ENCODE measurements at places on chromosomes 12 and 14.
A peak's percentile ranks its signal among the peaks of the same experiment; 100 is the strongest.

- DNase-seq, result peak; percentile 65
Measured at GRCh38 chr14:73245480-73246325, 8.4 kb downstream of the PAPLN start.

DNA sequence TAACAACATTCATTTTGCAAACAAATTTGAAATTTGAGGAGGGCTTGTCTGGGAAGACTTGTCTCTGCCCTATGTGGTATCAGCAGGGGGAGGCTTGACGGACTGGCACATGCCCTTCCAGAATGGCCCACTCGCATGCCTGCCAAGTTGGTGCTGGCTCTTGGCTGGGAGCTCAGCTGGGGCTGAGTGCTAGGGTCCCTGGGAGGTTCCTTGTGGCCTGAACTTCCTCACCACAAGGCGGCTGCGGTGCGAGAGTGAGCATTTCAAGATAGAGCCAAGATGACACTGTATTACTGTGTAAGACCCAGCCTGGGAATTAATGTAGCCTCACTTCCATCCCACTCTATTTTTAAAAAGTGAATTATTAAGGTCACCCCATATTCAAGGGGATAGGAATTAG, 271.6 kb upstream of the PLEKHG7 start:
- DNase-seq, result peak; percentile 56

DNA sequence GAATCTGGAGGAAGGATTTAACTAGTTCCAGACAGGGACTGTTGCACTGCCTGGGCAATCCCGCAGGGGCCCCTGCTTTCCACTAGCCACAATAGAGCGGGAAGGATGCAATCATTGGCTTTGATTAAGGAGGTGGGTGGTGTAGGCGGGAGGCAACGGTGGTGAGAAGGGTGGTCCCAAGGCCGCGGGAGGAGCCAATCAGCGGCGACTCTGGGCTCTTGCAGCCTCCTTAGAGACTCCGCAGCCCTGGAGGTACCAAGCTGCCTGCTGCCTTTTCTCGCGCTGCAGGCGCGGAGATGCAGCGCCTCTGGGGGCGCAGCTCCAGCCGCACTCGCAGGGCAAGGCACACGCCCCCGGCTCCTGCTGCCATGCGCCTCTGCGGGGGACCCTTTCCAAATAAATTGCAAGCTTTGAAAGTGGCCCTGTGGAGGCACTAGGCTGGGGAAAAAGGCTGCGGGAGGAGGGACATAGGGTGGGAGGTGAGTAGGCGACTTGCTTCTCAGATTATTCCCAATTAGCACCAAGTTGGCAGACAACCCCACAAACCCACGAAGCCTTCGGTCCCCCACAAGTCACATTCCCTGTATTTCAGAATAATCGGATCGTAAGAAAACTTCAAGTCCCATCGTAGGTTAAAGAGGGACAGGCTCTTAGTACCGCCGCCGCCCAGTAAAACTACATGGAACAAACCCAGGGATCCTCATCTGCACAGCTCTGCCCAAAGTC, 858 bp upstream of the KCNA1 start:
- no peak for DNase-seq

- no peak for DNase-seq
Measured at GRCh38 chr12:124184456-124184855, 110.4 kb upstream of the RFLNA start.

- DNase-seq, result no peak
Measured at GRCh38 chr14:52002542-52002941, 13.2 kb downstream of the RTRAF start.

DNA sequence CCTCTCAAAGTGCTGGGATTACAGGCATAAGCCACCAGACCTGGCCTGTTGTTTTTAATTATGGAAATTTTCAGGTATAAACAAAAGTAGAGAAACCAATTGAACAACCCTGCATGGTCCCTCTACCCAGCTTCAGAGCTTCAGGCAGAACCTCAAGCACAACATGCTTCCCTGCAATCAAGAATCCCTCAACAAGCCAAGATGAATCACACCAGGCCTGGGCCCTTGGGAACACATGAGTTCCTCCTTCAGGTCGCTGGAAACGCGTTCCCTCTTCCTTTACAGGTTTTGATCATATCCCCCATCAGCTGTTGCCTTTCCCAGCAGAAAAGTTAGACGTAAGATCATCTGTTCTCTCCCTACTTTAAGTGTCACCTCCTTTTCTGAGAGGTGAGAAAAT, 20.5 kb upstream of the CORO1C start:
- DNase-seq, result no peak

- peak; percentile 84 for DNase-seq
Measured at GRCh38 chr12:51323966-51324895, at the start of gene BIN2. TSS of gene BIN2 (minus strand) at chr12:51324174. CDS start at chr12:51324102, 72 bp downstream.

- DNase-seq, result no peak
Measured at GRCh38 chr14:32724867-32725471, 213.7 kb upstream of the NPAS3 start.

DNA sequence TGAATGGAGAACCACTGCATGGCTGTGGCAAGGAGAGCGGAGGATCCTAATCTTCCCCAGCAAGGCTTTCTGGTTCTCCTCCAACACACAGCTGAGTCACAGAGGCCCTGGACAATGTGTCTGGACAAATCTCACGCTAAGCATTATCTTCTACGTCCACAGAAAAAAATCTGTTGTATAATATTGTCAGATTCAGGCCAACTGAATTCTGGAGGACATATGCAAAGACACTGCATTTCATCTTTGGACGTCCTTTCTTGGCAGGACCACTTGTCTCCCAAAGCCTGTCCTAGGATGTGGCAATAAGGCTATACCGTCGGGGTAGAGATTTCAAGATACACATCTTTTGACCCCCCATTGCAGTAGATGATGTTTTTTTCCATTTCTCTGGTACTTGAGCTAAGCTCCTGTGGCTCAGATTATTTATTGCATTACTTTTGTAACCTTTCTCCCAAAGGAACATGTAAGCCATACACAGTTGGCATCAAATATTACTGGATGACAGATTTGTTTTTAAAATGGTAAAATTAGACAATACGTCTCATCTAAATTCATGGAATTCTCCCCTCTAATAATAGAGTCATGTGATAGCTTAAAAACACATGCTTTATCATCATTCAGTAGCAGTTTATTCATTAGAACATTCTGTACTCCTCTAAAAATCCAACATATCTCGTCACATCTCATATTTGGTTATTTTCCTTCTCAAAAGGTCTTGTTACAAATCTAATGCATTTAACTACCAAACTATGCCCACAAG, 19.4 kb downstream of the LMO3 start:
- DNase-seq, result no peak

DNA sequence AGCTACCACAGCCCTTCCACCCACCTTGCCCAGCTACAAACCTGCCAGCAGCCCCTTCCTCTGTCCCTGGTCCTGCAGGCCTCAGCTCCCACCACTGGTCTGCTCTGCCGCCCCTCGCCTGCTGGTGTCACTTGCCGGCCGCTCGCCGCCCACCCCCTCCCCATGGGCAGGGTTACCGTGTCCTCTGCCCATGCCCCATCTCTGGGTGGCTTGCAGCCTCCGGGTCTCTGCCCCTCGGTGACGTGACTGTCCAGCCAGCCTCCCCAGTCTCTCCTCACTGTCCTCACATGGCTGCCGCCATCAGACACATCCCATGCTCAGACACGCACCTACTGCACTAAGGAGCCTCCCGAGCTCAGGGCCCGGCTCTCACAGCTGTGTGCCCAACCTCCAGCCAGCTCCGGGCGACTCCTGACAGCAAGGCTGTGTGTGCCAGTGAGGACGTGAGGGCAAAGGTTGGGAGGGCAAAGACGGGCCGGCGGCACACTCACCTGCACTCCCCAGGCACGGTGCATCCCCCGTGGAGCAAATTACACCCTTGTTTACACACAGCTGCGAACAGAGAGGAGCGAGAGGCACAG, 13.4 kb downstream of the JAG2 start:
- no peak for DNase-seq

DNA sequence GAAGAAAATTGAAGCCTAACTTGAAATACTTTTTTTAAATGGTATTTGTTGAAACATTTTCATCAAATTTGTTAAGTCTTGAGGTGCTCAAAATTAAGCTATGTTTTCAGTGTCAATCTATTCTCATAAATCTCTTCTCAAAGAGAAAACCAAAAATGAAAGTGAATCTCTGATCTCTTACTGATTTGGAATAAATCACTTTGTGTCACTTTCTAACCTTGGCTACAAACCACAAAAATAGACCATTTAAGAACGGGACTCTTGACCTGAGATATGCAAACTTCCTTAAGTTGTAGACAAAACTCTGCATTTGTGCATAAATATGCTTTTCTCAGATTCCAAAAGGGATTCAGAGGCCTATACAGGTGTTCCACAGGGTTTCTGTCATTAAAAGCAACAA, 192.9 kb downstream of the SEC23A start:
- DNase-seq, result no peak

DNA sequence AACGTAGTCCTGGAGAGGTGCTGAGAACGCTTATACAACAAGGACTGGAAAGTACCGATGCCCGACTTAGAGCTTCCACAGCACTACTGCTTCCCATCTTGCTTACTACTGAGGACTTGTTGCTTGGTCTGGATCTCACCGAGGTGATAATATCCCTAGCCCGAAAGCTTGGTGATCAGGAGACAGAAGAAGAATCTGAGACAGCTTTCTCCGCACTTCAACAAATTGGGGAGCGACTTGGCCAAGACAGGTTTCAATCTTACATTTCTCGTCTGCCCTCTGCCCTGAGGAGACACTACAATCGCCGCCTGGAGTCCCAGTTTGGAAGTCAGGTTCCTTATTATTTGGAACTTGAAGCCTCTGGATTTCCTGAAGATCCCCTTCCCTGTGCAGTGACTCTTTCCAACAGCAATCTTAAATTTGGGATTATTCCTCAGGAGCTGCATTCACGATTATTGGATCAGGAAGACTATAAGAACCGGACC, 1.1 kb downstream of the TOGARAM1 start:
- DNase-seq, result no peak

GRCh38 chr12:59624732-59625460, 29.1 kb downstream of the SLC16A7 start:
- no peak for DNase-seq

DNA sequence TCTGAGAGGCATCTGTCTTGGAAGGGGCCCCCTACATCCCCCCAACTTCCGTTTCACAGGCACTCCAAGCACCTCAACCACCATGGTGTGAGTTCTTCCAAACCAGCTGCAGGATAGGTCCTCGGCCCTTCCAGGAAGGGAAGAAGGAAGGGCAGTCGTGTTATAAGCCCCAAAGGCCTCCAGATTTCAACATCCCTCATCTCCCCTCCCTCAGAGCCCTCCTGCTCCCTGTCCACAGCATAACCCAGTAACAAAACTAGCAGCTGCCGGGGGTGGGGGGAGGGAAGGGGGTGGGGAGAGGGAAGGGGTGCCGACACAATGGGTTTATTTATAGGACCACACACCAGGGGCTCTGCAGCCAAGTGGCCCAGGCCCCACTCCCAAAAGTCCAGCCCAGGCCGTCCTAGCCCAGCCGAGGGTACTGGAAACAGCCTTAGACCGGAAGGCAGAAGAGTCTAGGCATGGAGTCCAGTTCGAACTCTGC, 18.3 kb downstream of the NCKAP5L start:
- DNase-seq, result no peak

DNA sequence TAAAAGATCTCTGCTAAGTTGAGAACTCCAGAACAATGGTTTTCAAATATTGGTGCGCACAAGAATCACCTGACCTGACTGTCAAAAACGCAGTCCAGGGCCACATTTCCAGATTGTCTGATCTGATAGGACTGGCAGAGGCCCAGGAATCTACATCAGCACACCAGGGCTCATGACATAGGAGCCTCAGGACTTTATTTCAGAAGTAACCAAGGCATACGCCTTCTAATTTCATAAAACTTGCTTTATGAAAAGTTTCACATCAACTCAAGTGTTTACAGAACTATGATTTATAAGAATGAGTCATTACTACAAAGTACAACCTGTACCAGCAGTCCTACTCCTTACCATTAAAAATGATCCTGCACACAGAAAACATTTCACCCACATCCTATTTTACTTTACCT, 47.7 kb upstream of the PTPRO start:
- no peak for DNase-seq

GRCh38 chr12:53231921-53232645, at the start of gene RARG:
TSS of gene RARG (minus strand) at chr12:53232209. CDS start at chr12:53227545, 4,664 bp downstream.
- DNase-seq, result peak; percentile 75

- DNase-seq, result peak; percentile 78
Measured at GRCh38 chr14:96762650-96763049, 34.5 kb upstream of the VRK1 start.

- DNase-seq, result no peak
Measured at GRCh38 chr12:44875417-44875953, 630 bp downstream of the NELL2 start.
